ENCODE measurements at places on chromosomes 3 and 15.

- no peak for DNase-seq
These were observed 41.9 kb upstream of the SLC41A3 start for GRCh38 chr3:126125781-126126251.

- no peak for DNase-seq
These were observed 160.6 kb upstream of the WNT5A start for GRCh38 chr3:55647670-55648069.

DNA sequence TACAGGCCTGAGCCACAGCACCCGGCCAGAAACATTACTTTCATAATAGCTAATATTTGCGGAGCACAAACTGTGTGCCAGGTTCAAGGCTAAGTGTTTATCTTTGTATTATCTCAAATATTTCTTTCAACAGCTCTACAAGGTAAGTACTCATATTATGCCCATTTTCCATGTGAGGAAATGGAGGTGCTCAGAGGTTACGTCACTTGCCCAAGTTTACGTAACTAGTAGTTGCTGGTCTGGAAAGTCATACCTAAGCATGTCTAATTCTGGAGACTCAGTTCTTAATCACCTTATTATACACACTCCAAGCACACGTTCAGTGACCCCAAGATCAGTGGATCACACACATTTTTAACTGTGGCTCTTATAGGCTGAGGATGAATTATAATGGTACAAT is 177.5 kb downstream of the OXSM start:
- DNase-seq = no peak

GRCh38 chr3:172515130-172515918 is 7.9 kb downstream of the TNFSF10 start:
- DNase-seq = no peak

DNA sequence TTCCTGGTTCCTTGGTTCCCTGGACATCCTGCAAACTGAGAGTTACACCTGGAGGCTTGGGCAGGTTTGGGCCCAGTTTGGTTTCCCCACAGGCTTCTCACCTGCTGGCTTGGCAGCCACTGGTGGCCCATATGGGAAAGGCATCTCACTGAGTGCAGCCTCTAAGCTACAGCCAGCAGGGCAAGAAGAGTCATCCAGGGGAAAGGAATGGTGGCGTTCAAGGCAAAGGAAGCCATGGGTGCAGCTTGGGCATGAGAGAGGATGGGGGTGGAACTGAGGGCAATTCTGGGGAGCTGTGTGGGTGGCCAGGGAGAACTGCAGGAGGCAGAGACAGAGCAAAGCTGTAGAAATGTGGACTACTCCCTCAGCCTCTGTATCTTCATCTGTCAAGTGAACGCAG is 106.4 kb downstream of the EPHB1 start:
- no peak for DNase-seq

Data from astrocyte of the cerebellum (primary cell).